Suppressor macrophage treated with lipopolysaccharide for 4 hours (primary cell): ENCODE measurements at places on chromosomes 2 and 18.

- DNase-seq: no peak
Measured at GRCh38 chr2:189171956-189172609, 7.5 kb downstream of the COL5A2 start.

DNA sequence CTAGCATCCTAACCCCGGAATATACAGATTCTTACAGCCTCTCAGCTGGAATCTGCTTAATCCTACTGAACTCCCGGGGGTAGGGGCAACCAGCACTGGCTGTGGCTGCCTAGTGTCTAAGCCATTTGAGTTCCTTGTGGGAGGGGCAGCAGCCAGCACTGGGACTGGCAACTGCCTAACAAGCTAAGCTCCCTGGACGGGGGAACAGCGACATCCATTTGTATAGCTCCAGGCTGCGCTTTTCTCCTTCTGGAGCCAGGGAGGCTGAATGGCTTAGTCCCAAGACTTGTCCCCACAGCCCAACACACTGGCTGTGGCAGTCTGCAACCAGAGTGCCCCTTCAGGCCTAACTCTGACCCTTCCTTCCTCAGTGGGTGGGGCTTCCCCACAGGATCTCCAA is 787.2 kb downstream of the METTL4 start:
- no peak for DNase-seq

GRCh38 chr2:73203055-73203681 is 794 bp downstream of the NOTO start:
- no peak for DNase-seq

DNA sequence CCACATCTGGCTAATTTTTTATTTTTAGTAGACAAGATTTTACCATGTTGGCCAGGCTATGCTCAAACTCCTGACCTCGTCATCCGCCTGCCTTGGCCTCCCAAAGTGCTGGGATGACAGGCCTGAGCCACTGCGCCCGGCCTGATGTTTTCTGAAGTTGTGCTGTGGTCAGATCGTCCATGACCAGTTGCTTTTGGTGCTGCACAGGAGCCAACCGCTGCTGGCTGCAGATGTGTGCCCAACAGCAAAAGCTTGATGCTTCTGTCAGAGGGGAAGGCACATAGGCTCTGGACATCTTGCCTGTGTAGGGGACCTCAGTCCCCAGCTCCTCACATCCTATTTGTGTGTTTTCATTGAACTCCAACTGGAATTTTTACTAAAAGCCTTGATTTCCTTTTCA is 218.3 kb downstream of the AGAP1 start:
- DNase-seq: no peak

DNA sequence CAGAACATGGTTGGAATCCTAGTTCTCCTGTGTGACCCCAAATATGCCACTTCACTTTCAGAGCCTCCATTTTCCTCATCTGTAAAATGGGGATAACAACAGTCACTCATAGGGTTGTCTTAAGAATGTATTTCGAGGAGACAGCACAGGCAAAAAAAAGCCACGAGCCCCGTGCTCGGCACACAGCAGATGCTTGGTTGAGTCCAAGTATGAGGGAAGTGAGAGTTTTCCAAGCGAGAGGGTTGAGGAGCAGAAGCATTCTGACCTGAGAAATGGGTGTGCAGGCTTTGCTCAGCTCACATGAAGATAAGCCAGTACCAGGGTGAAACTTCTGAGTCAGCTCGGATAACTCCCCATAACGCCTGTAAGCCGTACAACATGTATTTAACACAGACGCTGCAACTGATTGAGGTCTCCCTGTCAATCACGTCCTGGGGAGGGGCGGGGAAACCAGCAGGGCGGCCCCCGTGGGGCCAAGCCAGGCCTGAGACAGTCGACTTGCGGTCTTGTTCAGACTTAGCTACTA is 23.0 kb upstream of the ODC1 start:
- DNase-seq: no peak

DNA sequence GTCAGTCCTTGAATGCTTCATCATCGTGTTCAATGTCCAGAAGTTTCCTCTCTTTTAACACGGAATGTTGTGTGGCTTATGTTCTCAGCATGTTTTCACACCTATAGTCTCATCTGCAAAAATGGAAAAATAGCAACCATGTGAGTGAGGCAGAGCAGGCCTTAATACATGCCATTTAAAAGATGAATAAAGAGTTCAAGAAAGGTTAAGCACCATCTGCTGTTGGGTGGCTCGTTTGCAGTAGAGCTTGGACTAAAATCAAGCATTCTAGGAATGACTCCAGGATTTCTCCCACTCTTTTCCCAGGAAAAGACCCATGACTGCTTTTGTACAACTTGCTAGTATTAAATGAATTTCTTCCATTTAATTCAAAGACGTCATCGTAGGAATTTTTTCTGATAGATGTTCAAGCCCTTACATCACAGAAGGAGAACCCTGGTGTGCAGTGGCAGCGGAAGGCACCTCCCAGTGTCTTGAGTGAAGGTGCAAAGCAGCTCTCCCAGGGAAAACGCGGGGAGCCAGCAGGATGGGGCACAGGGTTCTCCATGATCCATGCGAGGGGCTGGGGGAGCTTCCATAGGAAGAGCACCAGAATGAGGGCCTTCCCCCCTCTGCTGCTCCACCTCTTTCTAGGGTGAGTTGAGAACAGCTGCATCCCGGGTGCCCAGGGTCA is 9.6 kb downstream of the DCDC2C start:
- DNase-seq: no peak

DNA sequence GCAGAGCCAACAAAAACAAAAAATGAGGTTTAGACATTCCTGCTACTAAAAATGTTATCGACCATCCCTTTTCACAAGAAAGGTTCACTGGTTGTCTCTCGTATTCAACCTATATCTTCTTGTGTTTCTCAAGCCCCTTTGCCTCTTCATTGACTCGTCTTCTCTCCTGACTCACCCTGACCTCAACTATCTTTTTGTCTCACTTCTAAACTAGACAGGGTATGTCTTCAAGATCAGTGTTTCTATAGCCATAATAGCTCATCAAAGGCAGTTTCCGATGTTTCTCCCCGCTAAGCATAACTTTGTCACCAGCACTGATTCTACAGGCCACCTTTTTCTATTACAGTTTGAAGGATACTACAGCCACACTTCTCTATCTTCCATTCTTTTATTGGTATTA is 178.4 kb downstream of the MEMO1 start:
- no peak for DNase-seq

DNA sequence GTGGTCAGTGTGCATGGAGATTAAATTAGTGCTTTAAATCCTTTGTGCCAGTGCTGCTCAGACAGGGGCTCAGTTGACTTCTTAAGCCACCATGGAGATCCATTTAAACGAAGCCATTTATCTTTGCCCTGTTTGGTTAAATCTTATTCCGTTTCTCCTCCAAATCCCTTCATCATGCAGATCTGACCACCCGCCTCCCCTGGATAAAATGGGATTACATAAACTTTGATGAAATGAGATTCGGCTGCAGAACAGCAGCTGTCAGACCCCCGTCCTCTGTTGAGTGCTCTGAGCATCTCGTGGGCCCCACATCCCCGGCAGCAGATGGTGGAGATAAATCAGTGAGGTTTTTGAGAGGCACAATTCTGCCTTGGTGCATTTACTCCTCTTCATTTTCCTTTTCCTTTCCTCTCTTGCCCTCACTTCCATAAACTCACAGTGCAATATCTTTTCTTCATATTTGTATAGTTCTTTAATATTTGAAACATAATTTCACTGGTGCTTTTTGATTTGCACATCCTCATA is 84.4 kb upstream of the TWIST2 start:
- DNase-seq: no peak

DNA sequence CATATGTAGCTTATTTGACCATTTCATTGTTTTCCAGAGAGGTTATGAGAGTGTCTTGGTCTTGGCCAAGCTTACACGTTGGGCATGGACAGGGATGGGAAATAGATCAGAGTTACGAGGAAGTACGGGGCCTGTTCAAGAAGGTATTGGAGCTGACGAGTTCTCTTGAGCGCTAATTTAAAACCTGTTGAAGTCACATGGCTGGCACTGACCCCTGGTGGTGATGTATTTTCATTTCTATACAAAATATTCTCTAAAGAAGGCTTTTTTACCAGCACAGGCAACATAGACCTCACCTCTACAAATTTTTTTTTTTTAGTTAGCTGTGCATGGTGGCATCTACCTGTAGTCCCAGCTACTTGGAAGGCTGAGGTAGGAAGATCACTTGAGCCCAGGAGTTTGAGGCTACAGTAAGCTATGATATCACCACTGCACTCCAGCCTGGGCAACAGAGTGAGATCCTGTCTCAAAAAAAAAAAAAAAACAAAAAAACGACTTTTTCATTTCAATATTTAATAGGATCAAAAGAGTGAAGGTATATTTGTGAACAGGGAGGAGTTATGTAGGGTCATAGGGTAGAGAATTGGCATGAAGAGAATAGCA is 19.6 kb downstream of the UGP2 start:
- DNase-seq: peak; percentile 77

GRCh38 chr2:210428393-210429179 is 48.0 kb downstream of the LANCL1 start:
- no peak for DNase-seq

GRCh38 chr2:38682008-38682575 is 16.2 kb downstream of the GALM start:
- no peak for DNase-seq

- no peak for DNase-seq
Measured at GRCh38 chr2:150391779-150392178, 95.7 kb downstream of the RND3 start.

DNA sequence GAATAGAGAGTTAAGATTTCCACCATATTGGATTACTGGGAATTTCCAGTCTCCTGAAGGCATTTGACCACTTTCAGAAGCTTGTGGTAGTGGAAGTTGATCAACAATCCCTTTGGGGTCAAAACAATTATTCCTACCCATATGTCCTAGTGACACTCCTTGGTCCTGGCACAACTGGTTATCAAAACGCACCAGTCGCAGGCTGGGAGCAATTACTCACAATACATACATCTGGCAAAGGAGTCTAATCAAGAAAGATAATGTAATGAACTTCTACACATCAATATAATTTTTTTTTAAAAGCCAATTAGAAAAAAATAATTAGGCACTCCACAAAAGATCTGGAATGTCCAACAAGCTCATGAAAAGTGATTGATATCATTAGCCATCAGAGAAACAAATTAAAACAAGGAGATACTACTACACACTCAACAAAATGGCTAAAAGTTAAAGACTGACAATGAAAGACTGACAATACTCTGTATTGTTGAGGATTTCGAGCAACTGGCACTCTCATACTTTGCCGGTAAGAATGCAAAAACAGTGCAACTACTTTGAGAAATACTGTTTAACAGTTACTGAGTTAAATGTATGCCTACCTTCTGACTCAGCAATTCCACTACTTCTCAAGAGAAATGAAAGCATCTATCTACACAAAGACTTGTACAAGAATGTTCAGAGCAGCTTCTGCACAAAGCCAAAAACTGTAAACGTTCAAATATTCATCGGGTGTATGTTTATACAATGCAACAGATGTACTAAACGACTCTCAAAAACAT is 2.0 kb downstream of the INO80C start:
- peak; percentile 20 for DNase-seq

DNA sequence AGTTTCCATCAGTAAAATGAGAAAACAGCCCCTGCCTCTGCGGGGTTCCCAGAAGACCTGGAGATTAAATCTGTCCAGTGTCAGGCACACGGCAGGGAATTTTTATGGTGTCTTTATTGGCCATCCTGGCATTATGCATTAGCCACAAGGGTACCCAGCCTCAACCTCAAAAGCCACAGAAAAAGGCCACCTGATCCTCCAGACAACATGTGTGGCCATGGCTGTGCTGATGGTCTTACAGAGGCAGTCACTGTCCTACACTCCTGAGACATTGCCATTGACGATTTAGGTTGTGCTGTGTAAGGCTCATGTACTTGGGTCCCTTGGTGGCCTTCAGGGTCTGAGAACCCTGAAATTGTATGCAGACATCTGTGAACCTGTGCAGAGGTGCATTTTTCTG is 115.6 kb downstream of the SMAD7 start:
- no peak for DNase-seq

DNA sequence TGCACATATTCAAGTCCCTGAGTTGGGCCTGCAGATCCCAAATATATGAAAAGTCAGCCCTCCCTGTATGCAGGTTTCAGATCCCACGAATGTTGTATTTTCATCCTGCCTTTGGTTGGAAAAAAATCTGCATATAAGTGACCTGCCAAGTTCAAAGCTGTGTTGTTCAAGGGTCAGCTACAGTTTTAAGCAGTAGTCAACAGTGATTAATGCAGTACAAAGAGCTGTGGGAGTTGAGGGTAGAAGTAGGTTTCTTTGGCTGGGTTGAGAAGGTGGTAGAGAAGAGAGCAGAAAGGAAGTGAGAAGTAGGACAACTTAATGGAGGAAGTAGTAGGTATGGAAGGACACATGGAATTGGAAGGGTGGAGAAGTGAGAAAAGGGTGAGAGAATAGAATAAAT is 127.9 kb downstream of the ANKRD44 start:
- DNase-seq: no peak
